ENCODE measurements at places on chromosomes 2 and 18. TPM values are rescaled to one million over a fixed set of nuclear protein-coding genes. Genes with fewer than 3 reads are reported as not detected.

Gene SERPINB4
- total RNA-seq, result 4.3 TPM

Gene PSTPIP2
- total RNA-seq, result 3.6 TPM

Gene ARHGAP15
- total RNA-seq, result not detected

Gene POTEJ
- not detected for total RNA-seq

DNA sequence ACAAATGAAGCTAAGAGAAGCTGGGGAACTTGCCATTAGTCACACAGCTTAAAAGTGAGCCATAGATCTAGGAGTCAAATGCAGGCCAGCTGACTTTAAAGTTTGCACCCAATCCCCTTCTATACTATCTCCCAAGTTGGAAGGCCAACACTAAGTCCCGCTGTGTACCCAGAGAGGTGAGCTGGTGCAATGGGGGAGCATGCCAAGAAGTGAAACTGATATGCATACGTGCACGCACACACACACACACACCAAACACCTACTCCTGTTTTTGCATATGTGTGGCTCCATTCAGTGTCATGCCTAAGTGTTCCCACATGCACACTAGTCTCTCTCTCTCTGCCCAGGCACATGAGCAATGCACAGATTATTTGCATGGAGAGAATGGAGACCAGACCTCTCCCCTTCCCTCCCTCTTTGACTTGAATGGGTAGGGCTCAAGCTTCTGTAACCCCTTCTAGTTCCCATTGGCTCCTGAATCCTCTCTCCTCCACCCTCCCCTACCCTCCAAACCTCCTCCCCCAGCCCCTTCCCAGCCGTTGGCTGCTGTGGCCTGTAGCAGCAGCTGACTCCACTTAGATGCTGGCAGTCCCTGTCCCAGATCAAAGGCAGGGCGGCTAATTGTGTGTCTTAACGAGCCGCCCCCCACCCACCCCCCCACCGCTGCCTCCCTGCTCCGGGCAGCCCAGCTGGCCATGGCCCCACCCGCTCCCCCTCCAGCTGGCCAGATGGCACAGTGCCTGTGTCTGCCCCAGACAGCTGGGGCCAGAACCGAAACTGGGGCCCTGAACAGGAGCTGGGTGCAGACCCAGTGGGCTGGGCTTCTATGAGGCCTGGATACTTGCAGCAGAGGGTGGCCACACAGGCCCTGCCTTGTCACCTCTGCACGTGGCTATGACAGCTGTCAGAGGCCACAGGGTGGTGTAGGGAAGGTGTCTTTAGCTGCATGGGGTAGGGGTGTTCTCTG lies 5.6 kb downstream of the WNT10A start:
- DNase-seq, result no peak

GRCh38 chr2:155125585-155126230 lies 427.2 kb downstream of the KCNJ3 start:
- no peak for DNase-seq

Gene TIA1
- total RNA-seq, result 193 TPM

Gene CTAGE1
- not detected for total RNA-seq

Gene SCYGR4
- total RNA-seq, result not detected

DNA sequence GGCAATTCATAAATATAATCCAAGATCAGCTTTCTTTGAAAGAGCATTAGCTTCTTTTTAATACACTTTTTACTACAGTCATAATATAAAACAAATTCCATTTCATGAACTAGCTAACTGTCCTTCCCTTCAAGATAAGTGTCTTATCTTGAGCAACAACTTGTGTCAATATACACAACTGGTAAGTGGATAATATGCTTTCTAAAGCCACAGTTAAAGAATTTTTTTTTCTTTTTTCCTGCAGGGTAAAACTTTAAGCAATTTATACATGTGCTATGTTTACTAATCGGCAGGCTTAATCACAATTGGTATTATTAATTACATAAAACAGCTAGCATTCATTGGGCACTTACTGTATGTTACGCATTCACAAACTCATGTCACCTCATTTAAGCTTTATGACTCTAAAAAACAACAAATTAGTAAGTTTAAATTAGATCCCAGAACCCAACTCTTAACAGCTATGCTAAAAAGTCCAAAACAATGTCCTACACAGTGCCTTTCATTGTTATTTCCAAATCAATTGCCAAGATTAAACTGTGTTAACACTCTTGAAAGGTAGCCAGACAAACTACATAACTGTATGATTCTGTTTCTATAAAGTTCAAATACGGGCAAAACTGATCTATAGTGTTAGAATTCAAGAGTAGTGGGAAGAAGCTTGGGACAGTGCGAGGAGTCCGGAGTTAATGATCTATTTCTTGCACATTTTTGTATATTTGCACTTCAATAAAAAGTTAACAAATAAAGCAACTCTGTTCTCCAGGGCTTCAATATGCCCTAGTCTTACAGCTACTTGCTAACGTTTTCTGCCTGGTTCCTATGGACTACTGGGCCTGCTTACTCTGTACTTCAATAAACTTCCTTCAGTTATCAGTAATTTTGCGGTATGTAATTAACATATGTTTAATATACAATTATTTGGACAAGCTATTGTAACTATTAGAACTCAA lies 6.0 kb downstream of the TXNL1 start:
- DNase-seq, result no peak

- no peak for DNase-seq
These were observed 36.4 kb upstream of the SLC1A4 start for GRCh38 chr2:64952511-64953482.

DNA sequence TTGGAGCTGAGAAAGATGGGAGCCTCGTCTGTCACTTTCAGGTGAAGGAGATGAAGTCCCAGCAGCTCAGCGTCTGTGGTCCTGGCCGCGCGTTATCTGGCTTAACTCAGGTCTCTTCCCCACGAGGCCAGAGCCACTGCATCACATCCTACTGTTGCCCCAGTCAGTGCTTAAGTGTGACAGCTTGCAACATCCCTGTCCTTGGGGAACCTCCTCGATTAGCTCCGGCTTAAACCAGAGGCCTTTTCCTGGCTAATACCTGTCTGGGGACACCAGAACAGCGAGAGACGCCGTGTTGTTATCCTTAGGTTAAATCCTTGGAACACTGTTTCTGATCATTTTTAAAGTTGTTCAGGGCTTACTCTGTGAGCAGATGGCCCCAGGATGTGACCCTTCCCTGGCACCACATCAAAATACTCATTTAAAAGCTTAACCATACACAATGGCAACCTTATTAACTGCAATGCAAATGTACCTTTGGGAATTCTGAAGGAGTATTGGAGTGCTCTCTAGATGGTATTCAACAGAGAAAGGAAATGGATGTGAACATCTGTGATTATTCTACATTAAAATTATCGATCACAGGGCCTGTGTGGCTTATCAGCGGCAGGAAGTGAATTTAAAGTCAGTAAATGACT lies 61.2 kb upstream of the SPP2 start:
- no peak for DNase-seq

Gene PLA2R1
- total RNA-seq, result 0.83 TPM

- no peak for DNase-seq
These were observed 23.7 kb downstream of the DDX1 start for GRCh38 chr2:15615301-15615920.

Gene RPRD1A
- 107 TPM for total RNA-seq

DNA sequence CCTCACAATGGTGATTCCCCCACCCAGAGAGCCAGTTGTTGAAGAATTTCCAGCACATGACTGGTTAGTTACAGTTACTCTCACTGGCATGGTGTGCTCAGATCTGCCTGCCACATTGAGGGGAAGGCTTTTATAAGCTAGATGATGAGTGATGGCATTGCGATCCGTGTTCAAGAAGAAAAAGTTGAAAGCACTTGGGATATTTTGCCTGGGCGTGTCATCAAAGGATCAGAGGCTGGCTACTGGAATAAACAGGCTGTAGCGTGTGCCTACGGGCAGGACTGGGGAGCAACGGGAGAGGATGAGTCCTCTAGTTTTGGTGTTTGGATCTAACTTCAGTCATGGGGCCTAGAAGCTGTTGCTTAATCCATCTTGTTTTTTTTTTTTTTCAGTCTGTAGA lies 175.0 kb downstream of the SETBP1 start:
- DNase-seq, result no peak
